Activated CD4-positive, alpha-beta T cell treated with anti-CD3 and anti-CD28 coated beads for 4 hours (primary cell): ENCODE measurements at places on chromosomes 3 and 15.

DNA sequence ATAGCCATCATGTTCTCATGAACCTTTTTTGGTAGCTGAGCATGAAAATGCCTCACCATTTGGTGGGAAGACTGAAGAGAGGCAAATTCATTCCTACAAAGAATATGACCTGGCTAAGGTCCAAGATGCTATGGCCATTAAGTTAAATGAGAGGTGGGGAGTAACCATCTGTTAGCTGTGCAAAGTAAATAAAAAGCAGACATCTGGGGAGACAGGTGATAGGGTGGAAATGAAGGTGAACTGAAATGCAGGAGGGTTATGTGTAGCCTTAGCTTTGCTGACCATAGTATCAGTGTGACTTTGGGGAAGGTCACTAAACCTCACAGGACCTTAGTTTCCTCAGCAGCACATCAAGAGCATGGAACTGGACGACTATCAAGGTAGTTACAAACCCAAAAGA, 111.0 kb upstream of the STRIT1 start:
- DNase-seq: no peak

GRCh38 chr3:160368804-160369203, 30.2 kb downstream of the IFT80 start:
- no peak for DNase-seq

GRCh38 chr3:81531263-81531662, 230.2 kb downstream of the GBE1 start:
- DNase-seq: no peak

DNA sequence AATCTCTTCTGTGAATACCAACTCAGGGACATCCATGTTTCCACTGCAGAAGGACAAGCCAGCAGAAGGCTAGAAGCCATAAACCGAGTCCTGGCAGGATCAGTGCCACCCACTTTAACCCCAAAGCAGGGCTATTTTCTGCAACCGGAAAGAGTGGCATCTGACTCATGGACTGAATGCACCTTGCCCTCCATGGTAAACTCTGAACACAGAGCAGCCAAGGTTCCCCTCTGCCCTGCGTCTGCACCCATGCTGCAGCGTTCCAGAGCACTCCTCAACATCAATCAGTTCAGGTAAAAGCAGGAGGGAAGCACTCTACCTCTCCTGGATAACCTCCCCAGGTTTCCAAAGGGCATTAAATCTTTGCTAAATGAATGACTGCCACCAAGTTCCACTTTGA, 801 bp upstream of the NGRN start:
- DNase-seq: peak; percentile 8

DNA sequence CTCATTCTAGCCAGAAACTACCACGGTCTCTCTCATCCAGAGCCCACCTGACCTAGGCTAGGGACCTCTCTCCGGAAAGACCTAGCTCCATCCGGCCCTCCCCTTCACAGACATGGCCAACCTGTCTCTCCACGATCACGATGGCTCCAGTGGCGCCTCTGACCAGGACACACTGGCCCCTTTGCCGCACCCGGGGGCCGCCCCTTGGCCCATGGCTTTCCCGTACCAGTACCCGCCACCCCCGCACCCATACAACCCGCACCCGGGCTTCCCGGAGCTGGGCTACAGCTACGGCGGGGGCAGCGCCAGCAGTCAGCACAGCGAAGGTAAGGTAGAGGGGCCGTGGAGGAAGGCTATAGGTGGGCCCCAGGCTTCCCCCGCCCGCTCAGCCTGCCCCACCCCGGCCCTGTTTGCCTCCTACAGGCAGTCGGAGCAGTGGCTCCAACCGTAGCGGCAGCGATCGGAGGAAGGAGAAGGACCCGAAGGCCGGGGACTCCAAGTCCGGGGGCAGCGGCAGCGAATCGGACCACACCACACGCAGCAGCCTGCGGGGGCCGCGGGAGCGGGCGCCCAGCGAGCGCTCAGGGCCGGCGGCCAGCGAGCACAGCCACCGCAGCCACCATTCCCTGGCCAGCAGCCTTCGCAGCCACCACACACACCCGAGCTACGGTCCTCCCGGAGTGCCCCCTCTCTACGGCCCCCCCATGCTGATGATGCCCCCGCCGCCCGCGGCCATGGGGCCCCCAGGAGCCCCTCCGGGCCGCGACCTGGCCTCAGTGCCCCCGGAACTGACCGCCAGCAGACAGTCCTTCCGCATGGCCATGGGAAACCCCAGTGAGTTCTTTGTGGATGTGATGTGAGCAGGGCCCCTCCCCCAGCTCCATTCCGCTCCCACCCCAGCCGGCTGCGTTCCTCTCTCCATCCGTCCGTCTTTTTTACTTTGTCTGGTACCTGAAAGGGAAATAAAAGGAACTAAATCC, 4.5 kb upstream of the AP2M1 start:
- no peak for DNase-seq

DNA sequence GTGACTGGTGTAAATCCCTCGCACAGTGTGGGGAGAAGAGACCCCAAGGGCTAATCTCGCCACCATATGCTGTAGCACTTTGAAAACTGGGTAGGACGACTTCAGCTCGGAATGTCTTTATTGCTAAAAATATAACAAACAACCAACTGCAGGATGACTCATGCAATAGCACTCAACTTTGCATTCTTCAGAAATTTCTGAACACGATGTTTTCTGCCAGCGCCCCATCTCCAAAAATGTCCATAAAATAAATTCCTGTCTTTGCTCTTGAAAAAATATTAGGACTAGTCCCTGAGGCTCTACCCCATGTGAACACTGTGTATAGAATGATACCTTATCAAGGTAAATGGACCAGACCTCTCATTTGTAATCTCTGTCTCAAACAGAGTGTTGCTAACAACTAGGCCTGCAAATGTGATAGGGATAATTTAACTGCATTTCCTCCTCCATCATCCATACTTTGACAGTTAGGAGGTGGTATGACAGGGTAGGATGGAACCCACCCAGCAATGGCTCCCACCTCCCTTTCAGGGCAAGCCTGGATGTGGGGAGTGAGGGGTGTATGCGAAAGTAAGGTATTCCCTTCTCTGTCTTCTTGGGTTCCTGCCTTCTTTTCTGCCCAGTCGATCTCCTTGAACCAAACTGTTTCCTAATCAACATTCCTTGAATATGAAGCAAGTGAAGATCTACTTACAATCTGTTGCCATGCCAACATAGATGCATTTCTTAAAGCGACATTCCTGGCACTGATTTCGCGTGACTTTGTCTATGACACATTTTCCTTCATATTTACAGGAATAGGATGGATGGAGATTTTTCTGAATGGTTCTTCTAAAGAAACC, 201.1 kb downstream of the NR1D2 start:
- no peak for DNase-seq

DNA sequence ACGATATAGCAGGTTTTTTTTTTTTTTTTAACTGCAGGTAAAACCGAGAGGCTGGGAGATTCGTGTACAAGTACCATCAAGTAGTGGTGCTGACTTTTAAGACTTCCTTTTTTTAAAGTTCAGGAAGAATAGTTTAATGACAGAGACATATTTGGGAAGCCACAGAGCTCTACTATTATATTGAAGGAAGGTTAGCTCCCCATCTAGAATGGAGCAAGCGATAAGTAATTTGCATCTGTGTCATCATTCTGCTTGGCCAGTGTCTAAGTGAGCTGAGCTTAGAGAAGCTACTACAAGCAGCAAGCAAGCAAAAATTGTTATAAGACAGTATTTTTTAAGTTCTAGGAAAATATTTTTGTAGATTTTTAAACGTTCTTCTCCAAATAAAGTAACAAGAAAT, 203.2 kb downstream of the ATP8B4 start:
- DNase-seq: no peak

DNA sequence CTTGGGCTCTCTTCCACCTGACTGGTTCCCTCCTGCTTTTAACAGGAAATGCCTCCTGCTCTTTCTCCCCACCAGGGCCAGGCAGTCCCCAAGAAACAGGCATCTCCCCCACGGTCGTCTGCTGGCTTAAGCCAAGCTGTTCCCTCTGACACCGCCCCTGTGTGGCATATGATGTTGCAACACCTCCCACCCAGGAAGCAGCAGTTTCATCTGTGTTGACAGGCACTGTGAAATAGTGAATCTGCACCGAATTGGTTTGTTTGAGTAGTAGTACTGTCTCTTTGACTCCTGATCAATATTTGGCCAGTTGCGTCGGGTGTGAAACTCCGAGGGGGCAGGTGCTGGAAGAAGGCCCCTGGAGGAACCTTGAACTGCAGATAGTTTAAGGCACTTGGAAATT, 188.8 kb downstream of the FEZF2 start:
- no peak for DNase-seq

DNA sequence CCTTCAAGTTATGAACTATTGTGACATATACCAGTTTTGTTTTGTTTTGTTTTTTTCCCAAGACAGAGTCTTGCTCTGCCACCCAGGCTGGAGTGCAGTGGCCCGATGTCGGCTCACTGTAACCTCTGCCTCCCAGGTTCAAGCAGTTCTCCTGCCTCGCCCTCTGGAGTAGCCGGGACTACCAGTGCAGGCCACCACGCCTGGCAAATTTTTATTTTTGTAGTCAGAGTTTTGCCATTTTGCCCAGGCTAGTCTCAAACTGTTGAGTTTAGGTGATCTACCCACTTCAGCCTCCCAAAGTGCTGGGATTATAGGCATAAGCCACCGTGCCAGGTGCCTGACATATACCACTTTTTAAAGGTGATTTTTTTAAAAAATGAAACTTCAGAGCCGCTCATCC, 74.6 kb downstream of the ARRDC4 start:
- no peak for DNase-seq

GRCh38 chr3:146026547-146026946, 134.4 kb downstream of the PLOD2 start:
- DNase-seq: no peak

- DNase-seq: no peak
Measured at GRCh38 chr3:169052465-169053302, 610.8 kb downstream of the MECOM start.

DNA sequence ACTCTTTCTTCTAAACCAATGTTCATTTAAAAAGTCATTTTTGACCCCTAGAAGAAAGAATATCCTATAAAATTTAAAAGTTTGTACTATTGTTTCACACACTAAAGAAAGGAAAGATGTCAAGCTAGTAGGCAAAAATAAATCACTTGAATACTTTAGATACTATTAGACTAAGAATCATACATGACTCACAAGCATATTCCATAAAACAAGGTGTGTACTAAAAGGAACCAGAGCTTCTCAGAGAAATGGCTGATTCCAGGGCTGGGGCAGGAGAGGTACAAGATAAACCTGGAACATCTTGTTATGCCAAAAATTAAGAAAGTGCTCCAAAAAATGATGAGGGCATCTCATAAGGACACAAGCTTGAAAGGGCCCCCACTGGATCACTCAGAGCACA, 8.7 kb downstream of the DLG1 start:
- no peak for DNase-seq

DNA sequence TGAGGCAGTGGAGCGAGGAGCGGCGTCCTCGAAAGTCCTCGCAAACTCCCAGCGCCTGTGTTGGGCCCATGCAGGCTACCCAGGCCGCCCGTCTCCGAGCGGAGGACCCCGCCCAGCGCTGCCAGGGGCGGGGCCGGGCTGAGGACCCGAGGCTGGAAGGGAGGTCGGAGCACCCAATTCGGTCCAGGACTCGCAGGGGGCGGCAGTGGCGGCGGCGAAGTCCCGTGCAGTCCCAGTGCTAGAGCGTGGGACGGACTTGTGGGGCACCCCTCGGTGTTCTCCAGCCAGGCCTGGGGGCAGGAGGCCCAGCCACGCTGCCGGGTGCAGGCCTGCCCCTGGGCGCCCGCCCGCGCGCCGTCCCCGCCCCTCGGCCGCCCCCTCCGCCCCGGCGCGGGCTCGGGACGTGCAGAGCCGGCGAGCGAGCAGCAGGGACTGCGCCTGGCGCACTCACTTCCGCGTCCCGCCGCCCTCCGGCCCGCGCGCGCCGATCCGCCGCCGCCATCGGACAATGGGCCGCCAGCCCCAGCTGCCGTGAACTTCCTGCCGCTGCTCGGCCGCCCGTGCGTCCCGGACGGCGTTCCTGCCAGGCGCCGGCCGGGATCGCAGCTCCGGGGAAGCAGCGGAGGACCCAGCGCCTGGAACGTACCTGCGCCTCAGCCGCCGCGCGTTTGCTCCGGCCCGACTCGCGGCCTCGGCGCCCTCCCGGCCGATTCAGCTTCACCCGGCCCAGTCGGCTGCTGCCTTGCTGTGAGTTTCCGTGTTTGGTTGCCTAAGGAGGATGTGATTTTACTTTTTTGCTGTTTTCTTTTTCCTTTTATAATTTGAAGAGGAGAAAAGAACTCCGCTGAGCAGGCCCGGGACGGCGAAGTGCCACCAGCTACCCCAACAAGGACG, 596 bp upstream of the LIMD1 start:
- peak; percentile 68 for DNase-seq

DNA sequence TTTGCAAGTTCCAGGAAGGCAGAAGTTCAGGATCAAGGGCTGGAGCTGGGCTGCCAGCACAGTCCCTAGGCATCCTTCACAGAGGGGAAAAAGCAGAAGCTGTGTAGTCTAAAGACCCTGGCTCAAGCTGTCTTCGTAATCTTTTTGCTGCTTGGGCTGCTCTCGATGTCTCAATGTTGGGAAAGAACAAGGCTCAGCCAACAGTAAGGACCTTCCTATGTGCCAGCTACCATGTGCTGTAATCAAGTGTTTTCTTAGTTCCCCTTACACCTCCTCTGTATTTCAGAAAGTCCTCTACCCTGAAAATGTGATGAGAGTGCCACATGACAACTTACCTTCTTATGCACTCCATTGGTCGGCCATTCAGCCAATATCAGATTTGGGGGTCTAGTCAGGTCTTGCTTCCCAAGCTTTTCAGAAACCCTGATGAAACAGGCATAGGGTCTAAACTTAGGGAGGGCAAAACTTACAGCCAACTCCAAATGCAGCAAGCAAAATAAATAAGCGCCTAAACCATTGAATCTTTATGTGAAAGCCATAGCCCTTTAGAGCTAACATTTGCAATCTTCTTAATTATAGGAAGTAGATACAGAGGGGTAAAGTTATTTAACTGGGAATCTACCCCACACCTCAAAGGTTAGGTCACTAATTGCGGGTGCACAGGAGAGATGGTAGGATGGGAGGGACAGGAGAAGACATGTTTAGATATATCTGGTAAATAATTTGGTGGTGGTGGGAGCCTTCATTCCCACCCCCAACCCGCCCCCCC, 1.2 kb upstream of the EDEM1 start:
- no peak for DNase-seq

DNA sequence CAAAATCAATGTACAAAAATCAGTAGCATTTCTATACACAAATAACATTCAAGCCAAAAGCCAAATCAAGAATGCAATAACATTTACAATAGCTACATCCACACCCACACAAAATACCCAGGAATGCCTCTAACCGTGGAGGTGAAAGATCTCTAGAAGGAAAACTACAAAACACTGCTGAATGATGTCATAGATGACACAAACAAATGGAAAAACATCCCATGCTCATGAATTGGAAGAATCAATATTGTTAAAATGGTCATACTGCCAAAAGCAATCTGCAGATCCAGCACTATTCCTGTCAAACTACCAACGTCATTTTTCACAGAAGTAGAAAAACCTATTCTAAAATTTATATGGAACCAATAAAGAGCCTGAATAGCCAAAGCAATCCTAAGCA, 143.7 kb downstream of the SLCO3A1 start:
- DNase-seq: no peak
